ENCODE measurements at places on chromosomes 6 and 20. TPM values are rescaled to one million over a fixed set of nuclear protein-coding genes. Genes with fewer than 3 reads are reported as not detected.

Gene PRKN
- 0.56 TPM for total RNA-seq

- H3K27me3 ChIP-seq: peaks cover 12% of the 10 kb centered on the region
- no peak overlapping the region for H3K4me3 ChIP-seq
- H3K27ac ChIP-seq: no peak overlapping the region
- no peaks in the 10 kb centered on the region for H3K4me1 ChIP-seq
Measured at GRCh38 chr20:46923550-46923949, 28.9 kb downstream of the EYA2 start.

DNA sequence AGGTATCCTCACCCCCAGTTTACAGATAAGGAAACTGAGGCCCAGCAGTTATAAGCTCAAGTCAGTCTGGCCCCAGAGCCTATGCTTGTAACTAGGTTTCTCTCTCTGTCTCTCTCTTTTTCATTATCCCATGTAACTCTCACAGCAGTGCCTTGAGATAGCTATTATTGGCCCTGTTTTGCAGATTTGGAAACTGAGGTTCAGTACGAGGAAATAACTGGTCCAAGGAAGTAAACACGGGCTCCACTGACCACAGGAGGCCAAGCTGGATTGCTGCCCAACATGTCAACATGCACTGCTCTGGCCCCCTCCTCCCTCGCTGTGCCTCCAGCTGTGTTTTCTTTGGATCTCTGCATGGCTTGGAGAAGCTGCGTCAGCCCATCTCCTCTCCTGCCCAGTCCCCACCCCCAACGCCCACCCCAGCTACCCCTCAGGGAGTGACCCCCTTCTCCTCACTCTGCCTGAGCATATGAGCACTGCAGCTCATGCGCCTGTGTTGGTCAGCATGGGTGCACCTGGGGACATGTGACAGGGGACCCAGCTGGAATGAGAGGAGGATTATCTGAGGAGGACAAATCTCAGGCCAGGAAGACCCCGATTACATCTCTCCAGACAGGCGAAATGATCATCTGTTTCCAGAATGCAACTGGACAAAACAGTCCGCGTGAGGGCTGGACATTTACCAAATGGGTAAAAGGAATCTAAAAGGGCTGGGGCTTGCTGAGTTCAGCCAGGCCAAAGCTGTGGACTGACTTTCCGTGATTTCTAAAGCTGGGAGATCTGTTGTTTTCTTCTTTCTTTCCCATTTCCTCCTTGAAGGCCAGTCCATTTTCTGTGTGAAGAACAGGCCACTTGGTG lies 7.8 kb upstream of the PLTP start:
- H3K36me3 ChIP-seq: no peaks in the 10 kb centered on the region
- DNase-seq: no peak
- H3K4me3 ChIP-seq: no peak overlapping the region
- no peak overlapping the region for H3K27ac ChIP-seq

DNA sequence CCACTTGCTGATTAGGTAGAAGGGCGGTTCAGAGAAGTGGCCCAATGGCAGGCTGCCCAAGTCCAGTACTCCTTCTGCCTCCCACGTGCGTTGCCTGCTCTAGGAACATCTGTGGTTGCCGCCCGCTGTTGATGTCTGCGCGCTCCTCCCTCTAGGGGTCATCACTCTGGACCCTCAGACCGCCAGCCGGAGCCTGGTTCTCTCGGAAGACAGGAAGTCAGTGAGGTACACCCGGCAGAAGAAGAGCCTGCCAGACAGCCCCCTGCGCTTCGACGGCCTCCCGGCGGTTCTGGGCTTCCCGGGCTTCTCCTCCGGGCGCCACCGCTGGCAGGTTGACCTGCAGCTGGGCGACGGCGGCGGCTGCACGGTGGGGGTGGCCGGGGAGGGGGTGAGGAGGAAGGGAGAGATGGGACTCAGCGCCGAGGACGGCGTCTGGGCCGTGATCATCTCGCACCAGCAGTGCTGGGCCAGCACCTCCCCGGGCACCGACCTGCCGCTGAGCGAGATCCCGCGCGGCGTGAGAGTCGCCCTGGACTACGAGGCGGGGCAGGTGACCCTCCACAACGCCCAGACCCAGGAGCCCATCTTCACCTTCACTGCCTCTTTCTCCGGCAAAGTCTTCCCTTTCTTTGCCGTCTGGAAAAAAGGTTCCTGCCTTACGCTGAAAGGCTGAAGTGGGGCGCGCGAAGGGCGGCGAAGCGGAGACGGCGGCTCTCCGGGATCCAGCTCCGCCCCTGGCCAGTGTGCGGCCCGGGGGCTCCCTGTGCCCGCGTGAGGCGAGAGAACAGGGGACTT lies 8.5 kb downstream of the TRIM15 start:
- no peaks in the 10 kb centered on the region for H3K36me3 ChIP-seq
- H3K27ac ChIP-seq: no peak overlapping the region
- H3K27me3 ChIP-seq: peaks cover 45% of the 10 kb centered on the region
- H3K4me3 ChIP-seq: no peak overlapping the region
- DNase-seq: peak; percentile 19

Gene NRN1
- total RNA-seq: 4.6 TPM

- no peak overlapping the region for H3K27ac ChIP-seq
- peaks cover 22% of the 10 kb centered on the region for H3K27me3 ChIP-seq
- H3K4me1 ChIP-seq: no peaks in the 10 kb centered on the region
- H3K36me3 ChIP-seq: no peaks in the 10 kb centered on the region
Measured at GRCh38 chr6:46954837-46955451, 33.2 kb upstream of the ADGRF5 start.

DNA sequence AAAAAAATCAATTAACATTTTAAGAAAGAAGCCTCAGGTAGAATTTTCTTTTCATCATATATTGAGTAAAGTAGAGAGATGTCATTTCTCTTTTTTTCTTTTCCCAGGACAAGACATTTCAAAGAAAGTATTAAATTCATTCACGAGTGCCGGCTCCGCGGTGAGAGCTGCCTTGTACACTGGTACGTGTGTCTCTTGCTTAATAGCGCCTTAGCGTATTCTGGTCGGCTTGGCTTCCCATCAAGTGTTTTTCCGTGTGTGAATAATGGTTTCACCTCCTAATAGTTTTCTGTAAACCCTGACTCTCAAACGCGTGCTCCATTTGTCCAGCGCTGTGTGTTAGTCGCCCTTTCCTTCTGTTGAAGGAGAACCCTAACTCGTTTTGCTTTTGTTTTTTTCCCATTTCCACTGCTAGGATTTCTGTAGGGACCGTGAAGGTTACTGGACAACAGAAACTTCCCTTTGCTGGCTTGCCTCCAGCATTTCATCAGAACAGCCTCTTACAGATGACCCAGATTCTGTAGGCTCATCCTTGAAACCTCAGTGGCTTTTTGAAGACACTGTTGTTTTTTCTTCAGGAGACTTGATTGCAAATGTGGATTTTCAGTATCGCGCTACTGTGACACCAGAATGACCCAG lies 45.7 kb upstream of the IRF4 start:
- H3K27ac ChIP-seq: no peak overlapping the region
- no peak overlapping the region for H3K4me3 ChIP-seq
- H3K4me1 ChIP-seq: peaks cover 5% of the 10 kb centered on the region
- H3K27me3 ChIP-seq: no peaks in the 10 kb centered on the region
- DNase-seq: no peak
- H3K36me3 ChIP-seq: peaks cover 17% of the 10 kb centered on the region

GRCh38 chr6:100283285-100283684 lies 181.4 kb downstream of the SIM1 start:
- H3K36me3 ChIP-seq: no peaks in the 10 kb centered on the region
- DNase-seq: no peak
- no peaks in the 10 kb centered on the region for H3K27me3 ChIP-seq
- no peak overlapping the region for H3K27ac ChIP-seq

- no peaks in the 10 kb centered on the region for H3K36me3 ChIP-seq
- H3K4me1 ChIP-seq: peaks cover 3% of the 10 kb centered on the region
- no peaks in the 10 kb centered on the region for H3K27me3 ChIP-seq
- no peak overlapping the region for H3K27ac ChIP-seq
- H3K4me3 ChIP-seq: no peak overlapping the region
Measured at GRCh38 chr6:107348224-107348623, 111.1 kb downstream of the PDSS2 start.

DNA sequence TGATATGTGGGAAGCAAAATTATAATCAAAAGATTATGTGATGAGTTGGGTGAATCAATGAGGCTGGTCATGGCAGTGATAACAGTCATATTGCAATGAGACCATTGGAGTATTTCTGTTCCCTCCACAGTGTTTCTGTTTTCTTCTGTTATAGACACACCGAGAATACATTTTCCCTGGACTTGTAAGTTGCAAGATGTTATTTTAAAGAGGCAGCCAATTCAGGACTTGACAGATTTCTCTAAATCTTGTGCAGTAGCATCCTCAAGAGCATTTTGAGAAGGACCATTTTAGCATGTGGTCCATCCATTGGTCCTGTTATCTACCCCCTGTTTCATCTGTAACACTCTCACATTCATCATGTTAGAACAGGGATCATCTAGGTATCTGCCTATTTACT lies 55.6 kb downstream of the NKAIN2 start:
- H3K36me3 ChIP-seq: no peaks in the 10 kb centered on the region
- no peak overlapping the region for H3K27ac ChIP-seq
- DNase-seq: no peak
- no peaks in the 10 kb centered on the region for H3K27me3 ChIP-seq
- H3K4me1 ChIP-seq: no peaks in the 10 kb centered on the region

Gene PTP4A1
- total RNA-seq: 42.6 TPM

- peaks cover 45% of the 10 kb centered on the region for H3K36me3 ChIP-seq
- H3K27me3 ChIP-seq: no peaks in the 10 kb centered on the region
- H3K27ac ChIP-seq: peak overlapping the region; percentile 80
- H3K4me3 ChIP-seq: no peak overlapping the region
Measured at GRCh38 chr6:11331111-11331510, 98.6 kb upstream of the NEDD9 start.

Gene AURKA
- 103 TPM for total RNA-seq

GRCh38 chr20:63058696-63059335 lies 52.1 kb upstream of the BHLHE23 start:
- no peak for DNase-seq
- H3K36me3 ChIP-seq: no peaks in the 10 kb centered on the region
- no peak overlapping the region for H3K4me3 ChIP-seq
- no peak overlapping the region for H3K27ac ChIP-seq

- peaks cover 16% of the 10 kb centered on the region for H3K4me1 ChIP-seq
- no peak for DNase-seq
- H3K27ac ChIP-seq: no peak overlapping the region
- H3K4me3 ChIP-seq: no peak overlapping the region
- peaks cover 22% of the 10 kb centered on the region for H3K36me3 ChIP-seq
Measured at GRCh38 chr6:100721256-100721655, 159.9 kb downstream of the ASCC3 start.

GRCh38 chr6:111338843-111339242 lies 144.2 kb downstream of the REV3L start:
- H3K36me3 ChIP-seq: peaks cover 15% of the 10 kb centered on the region
- no peak for DNase-seq

DNA sequence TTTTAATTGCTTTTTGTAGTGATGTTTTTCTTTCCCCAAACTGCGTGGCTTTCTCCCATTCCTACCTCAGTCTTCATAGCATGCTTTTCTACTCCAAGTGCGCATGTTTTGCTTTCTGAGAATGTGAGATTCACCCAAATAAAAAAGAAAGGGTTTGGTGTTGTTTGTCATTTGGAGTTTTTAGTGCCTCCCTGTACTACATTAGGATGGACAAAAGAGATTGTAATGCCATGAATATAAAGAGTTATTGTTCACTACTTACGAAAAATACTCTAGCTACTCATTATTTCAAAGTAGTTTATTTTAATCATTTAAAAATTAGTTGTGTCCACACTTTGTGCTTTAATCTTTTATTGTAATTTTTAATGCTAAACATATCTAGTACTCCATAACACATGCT lies 81.8 kb downstream of the RNF217 start:
- H3K4me1 ChIP-seq: no peaks in the 10 kb centered on the region
- no peak for DNase-seq

- peaks cover 29% of the 10 kb centered on the region for H3K4me1 ChIP-seq
- DNase-seq: no peak
- H3K36me3 ChIP-seq: no peaks in the 10 kb centered on the region
- no peak overlapping the region for H3K4me3 ChIP-seq
- no peaks in the 10 kb centered on the region for H3K27me3 ChIP-seq
Measured at GRCh38 chr6:11431455-11431937, 106.1 kb upstream of the TMEM170B start.

DNA sequence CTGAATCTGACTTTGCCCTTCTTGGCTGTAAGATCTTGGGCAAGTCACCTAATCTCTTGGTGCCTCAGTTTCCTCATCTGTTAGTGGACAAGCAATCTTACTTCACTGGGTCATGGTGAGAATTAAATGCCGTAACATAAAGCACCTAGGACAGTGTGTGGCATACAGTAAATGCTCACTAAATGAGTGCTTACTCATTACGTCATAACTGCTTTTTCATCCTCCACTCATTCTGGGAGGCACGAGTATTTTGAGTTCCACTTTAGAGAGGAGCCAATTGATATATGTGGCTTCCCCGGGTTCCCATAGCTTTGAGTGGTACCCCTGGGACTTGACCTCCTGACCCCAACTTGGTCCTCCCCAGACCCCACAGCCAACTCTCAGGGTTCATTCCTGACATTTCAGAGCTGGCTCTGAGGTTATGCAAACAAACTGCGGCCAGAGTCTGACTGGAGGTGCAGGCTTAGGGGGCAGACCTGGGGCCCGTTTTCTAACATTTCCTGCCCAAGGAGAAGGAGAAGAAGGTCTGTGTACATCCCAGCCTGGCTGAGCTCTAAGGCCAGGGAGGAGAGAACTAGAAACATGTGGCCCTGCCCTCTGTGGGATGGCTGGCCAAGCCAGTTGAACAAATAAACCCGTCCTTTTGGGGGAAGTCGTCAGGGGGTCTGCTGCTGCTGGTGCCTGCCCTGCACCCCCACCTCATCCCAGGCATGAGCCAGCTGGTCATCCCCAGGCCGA lies 5.8 kb downstream of the ANGPT4 start:
- no peak overlapping the region for H3K27ac ChIP-seq
- H3K27me3 ChIP-seq: peaks cover 5% of the 10 kb centered on the region
- no peaks in the 10 kb centered on the region for H3K4me1 ChIP-seq
- no peak for DNase-seq
- no peak overlapping the region for H3K4me3 ChIP-seq

Gene ATP9A
- total RNA-seq: 2.7 TPM

Gene CARMIL1
- 4.5 TPM for total RNA-seq

Gene HAO1
- total RNA-seq: not detected

DNA sequence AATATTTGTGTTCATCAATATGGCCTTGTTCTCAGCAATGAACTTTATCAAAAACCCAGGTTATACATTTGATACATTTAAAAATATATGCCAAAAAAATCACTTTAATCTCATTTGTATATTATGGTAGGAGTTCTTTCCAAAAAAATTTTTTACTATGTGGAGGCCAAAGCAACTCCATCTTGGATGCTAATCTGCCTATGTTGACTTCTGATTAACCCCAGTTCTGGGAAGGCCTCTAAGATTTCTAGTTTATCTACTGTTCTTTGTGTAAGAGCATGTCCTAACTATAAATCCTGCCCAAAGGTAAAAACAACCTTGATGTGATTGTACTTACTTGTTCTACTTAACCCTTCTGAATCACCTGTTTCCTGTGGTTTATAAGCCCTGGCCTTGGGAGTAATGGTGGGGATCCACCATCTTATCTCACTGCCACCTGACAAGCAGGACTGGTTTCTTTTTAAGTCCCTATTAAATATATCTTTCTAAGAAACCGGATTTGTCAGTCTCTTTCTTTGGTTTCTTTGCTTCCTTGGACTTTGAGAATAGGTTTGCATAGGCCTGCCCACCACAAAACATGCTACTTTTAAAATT lies 46.7 kb downstream of the RNGTT start:
- H3K27ac ChIP-seq: no peak overlapping the region
- no peak overlapping the region for H3K4me3 ChIP-seq
- DNase-seq: no peak
- no peaks in the 10 kb centered on the region for H3K27me3 ChIP-seq

Gene SNRPB
- total RNA-seq: 348 TPM
